ENCODE measurements at places on chromosomes 16 and 17.

GRCh38 chr17:7179317-7180254, at the start of gene ASGR1:
Gene ASGR1, minus strand, starts transcription at chr17:7179370. Its CDS starts 807 bp downstream, at chr17:7178563.
- no peak for DNase-seq

- DNase-seq: no peak
Measured at GRCh38 chr16:11159282-11159681, 96.7 kb downstream of the SOCS1 start.

DNA sequence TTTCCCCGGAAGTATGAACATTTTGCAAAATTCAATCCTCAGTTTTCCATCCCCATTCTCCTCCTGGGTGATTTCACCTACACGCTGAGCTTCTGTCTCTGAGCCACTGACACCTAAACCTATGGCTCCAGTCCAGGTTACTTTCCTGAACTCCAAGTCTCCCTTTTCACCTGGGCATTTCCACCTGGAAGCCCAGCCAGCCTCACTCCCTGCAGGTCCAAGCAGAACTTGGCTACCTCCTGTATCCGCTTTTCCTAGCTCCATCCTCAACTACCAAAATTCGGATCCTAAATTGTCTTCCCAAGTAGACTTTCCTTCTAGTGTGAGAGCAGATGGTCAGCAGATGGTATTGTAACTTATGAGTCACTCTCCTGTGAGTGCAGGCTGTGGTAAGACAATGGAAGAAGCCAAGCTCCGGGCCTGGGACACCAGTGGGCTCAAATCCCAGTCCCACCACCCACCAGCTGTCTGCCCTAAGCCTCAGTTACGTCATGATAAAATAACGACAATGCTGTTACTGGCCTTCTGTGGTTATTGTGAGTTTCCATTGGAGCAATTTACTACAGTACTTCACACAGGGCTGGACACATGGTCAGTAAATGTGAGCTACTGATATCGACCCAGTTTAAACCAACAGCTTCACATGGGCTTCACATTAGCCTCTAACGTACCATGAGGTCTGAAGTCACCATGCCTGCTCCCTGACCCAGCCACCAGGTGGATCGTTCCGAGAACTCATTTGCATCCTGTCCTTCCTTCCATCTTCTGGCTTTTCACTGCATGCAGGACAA, 33.3 kb downstream of the PECAM1 start:
- no peak for DNase-seq

- no peak for DNase-seq
Measured at GRCh38 chr17:74954665-74955421, 17.7 kb downstream of the HID1 start.

- DNase-seq: no peak
Measured at GRCh38 chr16:59848296-59848695, 1114.2 kb upstream of the GOT2 start.

DNA sequence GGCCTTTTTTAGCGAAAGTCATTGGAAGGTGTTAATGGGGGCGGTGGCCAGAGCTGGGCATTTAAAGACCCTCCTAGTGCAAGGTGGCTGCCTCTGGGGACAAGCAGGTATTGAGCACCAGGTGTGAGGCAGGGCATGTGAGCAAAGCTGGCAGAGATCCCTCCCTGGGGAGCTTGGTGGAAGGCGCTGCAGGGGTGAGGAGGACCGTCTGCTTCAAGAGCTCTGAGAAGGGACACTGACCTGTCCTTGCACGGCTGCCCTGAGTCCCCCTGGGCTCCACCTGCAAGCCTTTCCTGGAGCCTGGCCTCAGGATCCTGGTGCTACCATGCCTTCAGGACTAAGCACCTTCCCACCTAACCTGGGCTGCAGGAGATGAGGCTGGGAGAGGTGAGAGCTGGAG, 127.0 kb upstream of the CIBAR2 start:
- no peak for DNase-seq

DNA sequence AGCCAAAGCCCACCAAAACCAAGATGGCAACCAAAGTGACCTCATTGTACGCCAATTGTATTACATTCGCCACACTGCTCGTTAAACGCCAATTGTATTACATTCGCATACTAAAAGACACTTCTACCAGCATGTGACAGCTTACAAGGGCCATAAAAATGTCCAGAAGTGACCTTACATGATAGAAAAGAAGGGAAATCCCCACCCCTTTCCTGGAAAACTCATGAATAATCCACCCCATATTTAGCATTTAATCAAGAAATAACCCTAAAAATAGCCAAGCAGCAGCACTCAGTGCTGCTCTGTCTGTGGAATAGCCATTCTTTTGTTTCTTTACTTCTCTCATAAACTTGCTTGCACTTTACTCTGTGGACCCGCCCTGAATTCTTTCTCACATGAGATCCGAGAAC, 25.7 kb downstream of the PSMD7 start:
- no peak for DNase-seq

GRCh38 chr16:50616883-50617645, 64.0 kb downstream of the SNX20 start:
- no peak for DNase-seq

- no peak for DNase-seq
Measured at GRCh38 chr16:2426941-2427361, 2.3 kb upstream of the CCNF start.

Data from activated CD4-positive, alpha-beta T cell treated with anti-CD3 and anti-CD28 coated beads, Interleukin-2, amount 50 U/mL, for 16 hours (primary cell).